Neural cell (in vitro differentiated cells): ENCODE measurements at places on chromosomes 1 and 21. TPM values are rescaled to one million over a fixed set of nuclear protein-coding genes. Genes with fewer than 3 reads are reported as not detected.

AQP10 gene
- polyA plus RNA-seq, result not detected in 2 replicates

RBM11 gene
- 17.1 and 20.0 TPM in 2 replicates for polyA plus RNA-seq

TP73 gene
- polyA plus RNA-seq, result not detected in 2 replicates

ACOT11 gene
- polyA plus RNA-seq, result not detected in 2 replicates
